ENCODE measurements at places on chromosomes 7 and 10. TPM values are rescaled to one million over a fixed set of nuclear protein-coding genes. Genes with fewer than 3 reads are reported as not detected.

GRCh38 chr7:25855854-25856782 lies 295.9 kb upstream of the NFE2L3 start:
- no peak for DNase-seq

Gene GBX1
- not detected for total RNA-seq

GRCh38 chr10:116756277-116756676 lies 13.9 kb upstream of the HSPA12A start:
- DNase-seq = peak; percentile 82

DNA sequence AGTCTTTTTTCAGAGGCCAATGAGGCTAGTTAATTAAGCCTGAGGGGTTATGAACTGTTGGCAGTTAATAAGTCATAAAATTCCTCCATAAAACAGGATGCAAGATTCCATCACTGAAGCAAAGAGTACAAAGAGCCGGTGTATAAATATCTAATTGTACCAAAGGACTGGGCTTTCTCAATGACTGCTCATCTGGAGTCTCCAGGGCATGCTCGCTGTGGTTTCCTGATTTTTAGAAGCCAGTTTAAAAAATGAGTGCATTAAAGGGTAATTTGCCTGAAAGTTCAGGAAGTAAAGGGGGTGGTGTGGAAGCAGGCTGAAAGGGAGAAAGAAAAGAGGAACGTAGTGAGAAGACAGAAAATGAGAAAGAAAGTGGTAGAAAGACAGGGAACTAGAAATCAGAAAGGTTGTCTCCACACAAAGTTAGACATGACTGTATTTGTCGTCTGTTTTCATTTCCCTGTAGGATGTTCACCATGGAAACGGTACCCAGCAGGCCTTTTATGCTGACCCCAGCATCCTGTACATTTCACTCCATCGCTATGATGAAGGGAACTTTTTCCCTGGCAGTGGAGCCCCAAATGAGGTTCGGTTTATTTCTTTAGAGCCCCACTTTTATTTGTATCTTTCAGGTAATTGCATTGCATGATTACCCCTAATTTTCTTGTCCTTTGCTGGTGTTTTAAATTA lies 282.3 kb downstream of the TWIST1 start:
- DNase-seq = no peak

All from sciatic nerve (tissue), 2 donors.